ENCODE measurements at places on chromosomes 11 and 22.
A peak's percentile ranks its signal among the peaks of the same experiment; 100 is the strongest.

DNA sequence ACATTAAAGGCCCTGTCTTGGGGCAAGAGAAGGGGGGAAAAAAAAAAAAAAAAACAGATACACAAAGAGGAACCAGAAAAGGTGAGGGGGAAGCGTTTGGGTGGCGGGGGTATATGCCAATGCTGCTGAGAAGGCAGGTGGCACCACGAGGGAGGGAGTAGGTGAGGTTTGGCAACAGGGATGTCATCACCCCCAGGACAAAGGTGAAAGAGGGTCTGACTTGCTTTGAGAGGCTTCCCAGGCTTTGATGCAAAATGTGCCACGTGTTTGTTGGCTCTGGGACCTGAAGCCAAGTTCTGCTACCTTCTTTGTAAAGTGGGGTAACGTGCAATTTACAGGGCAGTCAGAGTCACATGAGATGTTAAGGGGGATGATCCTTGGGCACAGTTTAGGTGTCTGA lies 4.1 kb downstream of the YPEL1 start:
- no peak for DNase-seq

GRCh38 chr11:64371201-64371600 lies 12.2 kb downstream of the RPS6KA4 start:
- no peak for DNase-seq

DNA sequence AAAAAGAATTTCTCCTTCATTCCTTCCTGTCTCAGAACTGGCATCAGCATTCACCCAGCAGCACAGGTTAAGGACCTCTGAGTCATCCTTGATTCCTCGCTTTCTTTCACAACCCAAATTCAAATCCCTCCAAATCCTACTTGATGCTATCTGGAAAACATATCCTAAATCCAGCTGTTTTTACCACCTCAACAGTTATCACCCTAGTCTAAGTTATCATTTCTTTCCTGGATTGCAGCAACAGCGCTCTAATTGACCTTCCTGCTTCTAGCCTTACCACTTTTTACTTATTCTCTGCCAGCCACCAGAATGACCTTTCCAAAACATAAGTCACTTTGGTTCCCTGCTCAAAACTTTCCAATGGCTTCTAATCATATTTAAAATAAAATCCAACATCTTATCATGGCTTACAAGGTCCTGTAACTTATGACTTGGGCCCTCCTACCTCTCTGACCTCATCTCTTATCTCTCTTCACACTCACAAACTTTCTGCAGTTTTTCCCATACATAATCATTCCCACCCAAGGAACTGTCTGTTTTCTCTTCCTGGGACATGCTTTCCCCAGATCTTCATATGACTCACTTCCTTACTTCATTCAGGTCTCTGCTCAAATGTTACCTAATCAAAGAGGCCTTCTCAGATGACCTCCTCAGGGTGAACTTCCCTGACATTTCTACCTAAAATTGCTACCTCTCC lies 119.4 kb downstream of the TTC28 start:
- DNase-seq: no peak

DNA sequence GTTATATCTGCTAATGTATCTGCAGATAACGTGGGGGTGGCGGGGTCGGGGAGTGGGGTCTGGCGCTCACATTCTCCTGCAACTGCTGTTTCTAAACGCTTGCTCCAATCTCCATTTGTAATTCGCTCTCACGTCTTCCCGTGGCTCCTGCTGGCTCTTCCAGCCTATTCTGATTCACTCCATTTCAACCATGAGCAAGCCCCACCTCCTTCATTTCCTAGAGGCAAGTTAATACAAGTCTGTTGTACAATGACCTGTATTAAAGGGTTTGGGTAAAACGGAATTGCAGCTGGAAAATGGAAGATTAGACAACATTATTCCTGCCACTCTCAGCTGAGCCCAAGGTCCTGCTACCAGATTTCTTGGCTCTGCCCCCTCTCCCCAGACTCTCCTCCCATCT lies 132.3 kb downstream of the CSNK2A3 start:
- no peak for DNase-seq

DNA sequence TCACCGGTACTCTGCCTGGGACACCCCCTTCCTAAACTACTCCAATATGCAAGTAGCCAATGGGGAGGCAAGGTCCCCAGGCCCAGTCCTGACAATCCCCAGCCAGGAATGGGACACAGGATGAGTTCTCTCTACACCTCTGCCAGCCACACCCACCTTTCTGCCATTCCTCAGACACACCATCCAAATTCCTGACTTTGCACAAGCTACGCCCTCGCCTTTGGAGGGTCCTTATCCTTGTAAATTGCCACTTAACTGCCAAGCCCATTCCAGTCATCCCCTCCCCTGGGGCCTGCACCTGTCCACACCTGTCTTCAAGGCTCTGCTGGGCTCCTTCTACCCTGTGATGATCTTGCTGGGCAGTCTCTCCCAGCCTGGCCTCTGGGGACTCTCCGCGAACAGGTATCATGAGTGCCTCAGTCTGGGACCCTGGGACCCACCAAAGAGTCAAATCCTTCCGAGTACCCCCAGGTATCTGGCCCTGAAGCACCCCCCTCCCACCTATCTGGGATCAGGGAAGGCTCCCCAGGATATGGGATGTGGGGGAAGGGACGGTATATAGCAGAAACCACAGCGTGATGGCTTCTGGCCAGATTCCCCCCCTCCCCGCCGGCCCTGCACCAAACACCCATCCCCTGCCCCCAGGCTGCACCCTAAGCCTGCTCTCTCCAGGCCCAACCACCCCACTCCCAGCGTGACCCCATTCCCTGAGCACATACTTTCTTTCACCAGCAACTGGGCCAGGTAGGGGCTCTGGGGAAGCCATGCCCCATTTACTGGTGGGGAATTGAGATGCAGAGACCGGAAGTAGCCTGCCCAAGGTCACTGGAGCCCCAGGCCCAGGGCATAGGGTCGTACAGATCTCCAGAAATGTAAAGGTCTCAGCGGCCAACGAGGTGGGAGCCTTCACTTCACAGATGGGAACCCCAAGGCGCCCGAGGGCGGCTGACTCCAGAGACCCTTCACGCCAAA lies 806 bp downstream of the ARAP1 start:
- DNase-seq: no peak

GRCh38 chr11:116504541-116505297 lies 268.1 kb downstream of the BUD13 start:
- DNase-seq: no peak

- DNase-seq: no peak
Measured at GRCh38 chr22:26658671-26659478, 1.5 kb downstream of the MIAT start.

- DNase-seq: peak; percentile 98
Measured at GRCh38 chr22:40044102-40044869, 49.5 kb downstream of the FAM83F start.

GRCh38 chr11:48062649-48063048 lies 82.3 kb downstream of the PTPRJ start:
- DNase-seq: no peak

GRCh38 chr11:46119352-46120216 lies 1.7 kb downstream of the PHF21A start:
- DNase-seq: peak; percentile 23

- no peak for DNase-seq
Measured at GRCh38 chr11:57460758-57461749, 726 bp downstream of the RTN4RL2 start.

GRCh38 chr11:61552108-61552635 lies 28.7 kb downstream of the SYT7 start:
- DNase-seq: no peak

GRCh38 chr11:134483291-134483690 lies 71.2 kb upstream of the B3GAT1 start:
- DNase-seq: no peak

DNA sequence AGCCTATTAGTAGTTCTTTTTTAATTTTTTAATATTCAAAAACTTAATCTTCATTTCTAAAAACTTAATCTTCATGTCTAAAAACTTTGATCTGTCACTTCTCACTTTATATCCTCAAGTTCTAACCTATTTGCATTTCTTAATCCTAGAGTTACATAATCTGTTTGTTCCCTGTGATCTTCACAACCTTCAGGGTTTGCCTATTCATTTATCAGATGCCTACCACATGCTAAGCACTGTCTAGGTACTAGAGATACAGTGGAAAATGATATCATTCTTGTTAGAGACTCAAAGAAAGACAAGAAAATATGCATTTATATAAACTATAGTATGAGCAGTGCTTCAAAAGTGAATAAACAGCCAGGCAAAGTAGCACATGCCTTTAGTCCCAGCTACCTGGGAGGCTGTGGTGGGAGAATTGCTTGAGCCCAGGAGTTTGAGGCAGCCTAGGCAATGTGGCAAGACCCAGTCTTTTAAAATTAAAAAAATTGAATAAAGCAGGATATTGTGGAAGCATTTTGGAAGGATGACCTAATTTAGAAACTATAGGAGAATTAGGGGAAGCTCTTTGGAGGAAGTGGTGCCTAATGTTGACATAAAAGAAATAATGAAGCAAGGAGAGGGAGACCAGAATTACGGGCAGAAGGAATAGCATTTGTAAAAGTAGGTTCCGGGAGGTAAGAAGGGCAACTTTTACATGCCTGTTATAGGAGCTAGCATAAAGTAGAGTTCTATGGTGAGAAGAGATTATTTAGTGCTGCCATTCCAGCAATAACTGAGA lies 54.4 kb upstream of the GRK2 start:
- no peak for DNase-seq

DNA sequence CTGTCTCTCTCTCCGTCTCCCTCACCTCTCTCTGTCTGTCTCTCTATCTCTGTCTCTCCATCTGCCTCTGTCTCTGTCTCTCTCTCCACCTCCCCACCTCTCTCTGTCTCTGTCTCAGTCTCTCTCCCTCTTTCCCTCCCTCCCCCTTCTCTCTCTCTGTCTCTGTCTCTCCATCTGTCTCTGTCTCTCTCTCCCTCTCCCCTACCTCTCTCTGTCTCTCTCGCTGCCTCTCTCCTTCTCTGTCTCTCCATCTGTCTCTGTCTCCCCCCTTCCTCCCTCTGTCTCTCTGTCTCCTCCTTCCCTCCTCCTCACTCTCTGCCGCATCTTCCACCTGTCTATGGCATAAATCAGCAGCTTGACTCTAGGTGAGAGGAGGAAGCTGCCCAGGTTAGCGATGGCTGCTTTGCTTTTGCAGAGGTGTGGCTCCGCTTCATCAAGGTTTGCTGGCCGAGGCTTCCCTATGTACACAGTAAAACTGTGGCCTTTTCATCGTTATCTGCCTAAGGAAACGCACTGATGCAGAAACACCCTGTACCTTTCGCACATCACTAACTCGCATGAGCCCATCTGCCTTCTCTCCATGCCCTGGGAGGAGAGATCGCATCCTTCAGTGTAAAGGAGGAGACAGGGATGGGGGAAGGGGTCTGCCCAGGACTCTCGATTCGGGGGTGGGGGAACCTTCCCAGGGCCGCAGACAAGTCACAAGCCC lies 44.5 kb downstream of the ANO1 start:
- DNase-seq: no peak

GRCh38 chr11:56885177-56885576 lies 103.5 kb upstream of the OR5AK2 start:
- DNase-seq: no peak

DNA sequence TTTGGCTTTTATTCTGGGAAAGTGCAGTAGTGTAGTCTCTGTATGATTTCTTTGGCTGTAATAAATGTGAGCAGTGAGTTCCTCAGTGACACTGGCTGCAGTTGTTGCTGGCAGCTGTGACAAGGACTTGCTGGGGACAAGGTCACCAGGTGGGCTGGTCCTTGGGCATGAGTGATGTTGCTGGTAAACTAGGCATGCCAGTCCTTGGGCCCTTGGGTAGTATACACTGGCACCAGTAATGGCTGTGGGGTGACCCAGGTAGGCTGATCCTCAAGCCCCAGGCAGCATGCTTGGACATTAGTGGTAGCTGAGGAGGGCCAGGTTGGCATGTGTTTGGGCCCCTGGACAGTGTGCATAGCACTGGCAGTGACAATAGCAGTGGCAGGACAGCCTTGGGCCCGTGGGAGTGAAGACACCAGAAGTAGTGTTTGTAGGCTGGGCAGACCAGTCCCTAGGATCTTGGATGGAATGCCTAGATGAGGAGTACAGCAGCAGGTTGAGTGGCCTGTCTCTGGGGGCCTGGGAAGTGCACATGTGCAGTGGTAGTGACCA lies 164.3 kb downstream of the GUCY1A2 start:
- DNase-seq: no peak

DNA sequence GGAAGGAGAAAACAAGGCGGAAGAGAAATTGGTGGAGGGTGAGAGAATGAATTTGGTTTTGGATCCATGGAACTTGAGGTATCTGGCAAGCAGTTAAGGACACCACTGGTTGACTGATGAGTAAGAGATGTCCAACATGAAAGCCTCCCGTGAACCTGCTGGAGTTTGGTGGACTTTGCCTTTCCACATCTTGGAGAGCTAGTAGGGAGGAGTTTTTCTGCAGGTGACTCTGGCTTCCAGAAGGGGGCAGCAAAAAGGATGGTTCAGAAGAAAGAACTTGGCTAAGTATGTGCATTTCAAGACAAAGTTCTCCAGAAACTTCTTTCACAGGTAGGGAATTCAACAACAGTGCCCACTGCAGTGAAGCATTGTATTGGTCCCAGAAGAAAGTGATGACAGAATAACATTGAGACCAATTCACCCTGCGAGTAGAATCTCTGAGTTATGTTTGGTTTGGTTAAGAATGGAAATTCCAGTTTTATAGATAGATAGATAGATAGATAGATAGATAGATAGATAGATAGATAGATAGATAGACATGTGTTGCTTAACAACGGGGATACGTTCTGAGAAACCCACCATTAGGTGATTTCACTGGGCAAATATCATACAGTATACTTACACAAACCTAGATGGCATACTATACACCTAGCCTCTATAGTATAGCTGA lies 28.5 kb downstream of the DCDC1 start:
- DNase-seq: no peak

- DNase-seq: no peak
Measured at GRCh38 chr11:133896642-133897330, 51.5 kb upstream of the SPATA19 start.

- DNase-seq: no peak
Measured at GRCh38 chr22:37260155-37260795, 16.2 kb upstream of the RAC2 start.

DNA sequence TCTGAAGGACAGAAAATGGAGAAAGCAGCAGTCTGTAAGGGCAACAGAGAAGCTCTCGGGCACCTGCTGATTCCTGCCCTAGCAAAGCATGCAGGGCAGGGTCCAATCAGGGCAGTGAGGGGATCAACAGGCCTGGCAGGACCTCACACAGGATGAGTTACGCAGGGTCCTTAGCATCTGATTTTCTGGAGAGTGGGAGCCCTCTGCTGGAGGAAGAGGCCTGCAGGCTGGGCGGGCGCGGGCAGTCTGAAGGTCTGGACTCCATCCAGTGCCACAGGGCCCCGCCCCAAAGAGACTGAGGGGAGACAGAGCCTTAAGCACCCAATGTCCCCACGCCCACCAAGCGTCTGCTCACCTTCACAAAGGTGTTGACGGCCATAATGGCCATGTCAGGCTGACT lies 28.9 kb downstream of the AP1B1 start:
- peak; percentile 65 for DNase-seq

GRCh38 chr11:111912535-111912934 lies at the start of gene HSPB2:
Gene HSPB2, plus strand, starts transcription at chr11:111912734. Its CDS starts 96 bp downstream, at chr11:111912830.
- no peak for DNase-seq
